ENCODE measurements at places on chromosomes 1 and 21.

DNA sequence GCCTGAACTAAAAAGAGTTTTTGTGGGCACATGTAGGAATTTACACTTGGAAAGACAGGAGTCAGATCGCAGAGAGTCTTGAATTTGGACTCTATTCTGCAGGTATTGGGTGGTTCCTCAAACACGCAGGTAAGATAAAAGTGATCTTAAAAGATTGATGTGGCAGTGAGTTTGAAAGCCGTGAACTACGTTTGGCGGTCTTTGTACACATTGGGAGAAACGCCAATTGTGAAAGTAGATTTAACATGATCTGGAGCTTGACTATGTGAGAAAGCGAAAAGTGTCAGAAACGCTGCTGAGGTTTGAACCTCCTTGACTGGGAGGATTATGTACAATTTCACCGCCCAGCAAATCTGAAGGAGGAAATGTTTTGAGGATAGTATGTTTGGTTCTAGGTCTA lies 1.5 kb upstream of the PPP2R5A start:
- no peak for DNase-seq

DNA sequence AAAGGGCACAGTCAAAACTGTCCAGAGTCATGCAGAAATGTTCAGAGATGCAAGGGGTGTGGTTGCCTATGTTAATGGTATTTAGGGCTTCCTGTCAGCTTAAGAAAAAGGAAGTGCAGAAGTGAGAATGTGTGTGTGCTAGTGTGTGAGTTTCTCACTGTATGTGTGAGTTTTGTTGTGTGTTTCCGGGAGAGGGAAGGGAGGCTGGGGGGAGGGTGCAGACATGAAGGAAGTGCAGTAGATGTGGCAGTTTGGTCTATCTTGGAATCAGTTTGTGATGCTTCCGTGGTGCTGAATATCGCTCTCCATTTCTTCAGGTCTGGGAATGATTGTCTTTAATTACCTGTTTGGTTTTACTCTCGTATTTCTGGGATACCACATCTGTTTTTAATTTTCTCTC lies 16.5 kb upstream of the ATP6V1G3 start:
- DNase-seq: peak; percentile 27

- no peak for DNase-seq
These were observed 344.2 kb upstream of the KAZN start for GRCh38 chr1:14254251-14254650.

DNA sequence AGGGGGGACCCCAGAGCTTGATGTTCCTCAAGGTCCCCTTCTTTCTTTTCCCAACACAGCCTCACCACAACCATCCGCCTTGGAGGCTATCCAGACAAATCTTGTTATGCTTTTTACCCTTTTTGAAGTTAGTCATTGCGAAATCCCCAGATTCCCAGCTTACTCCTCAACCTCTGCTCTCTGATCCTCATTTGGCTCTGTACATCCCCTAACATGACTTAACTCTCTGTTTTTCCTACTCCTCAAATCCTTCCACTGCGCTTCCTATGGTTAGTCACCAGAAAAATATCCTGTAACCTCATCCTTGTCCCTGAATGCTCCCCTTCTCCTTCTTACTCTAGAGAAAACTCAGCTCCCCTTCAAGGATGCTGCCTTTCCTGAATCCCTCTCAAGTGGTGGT lies 189.1 kb upstream of the POU3F1 start:
- no peak for DNase-seq

DNA sequence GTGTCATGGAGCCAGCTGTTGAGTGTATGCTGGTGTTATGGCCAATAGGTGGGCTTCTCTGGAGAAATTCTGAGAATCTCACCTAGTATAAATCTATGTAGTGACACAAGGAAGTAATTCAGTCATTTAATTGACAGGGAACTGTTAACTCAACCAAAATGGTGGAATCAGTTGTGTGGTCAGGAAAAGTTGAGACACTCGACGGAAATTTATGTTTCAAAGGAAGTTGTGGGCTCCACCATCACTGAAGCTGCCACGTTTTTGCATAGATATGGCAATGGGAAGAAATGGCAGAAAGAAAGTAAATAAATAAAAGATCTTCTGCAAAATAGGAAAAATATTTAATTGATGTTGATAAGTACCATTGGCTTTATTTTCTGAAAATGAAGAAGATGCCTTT lies 84.5 kb downstream of the ATP6V1G3 start:
- no peak for DNase-seq

DNA sequence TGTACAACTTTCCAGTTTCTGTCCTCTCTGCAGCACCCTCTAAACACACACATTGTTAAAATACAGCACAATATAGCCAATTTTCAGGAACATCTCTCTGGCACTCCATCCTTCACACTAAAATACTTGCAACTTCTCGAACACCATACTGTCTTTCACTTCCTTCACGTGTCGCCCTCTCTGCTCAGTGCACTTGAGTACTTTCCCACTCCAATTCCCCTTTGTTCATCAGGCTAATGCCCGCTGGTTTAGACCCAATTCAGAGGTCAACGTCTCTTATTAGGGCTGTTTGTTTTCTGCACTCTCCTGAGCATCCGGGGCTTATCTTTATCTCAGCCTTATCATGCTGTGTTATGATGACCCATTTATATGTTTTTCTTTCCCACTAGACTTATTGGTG lies 238.2 kb upstream of the SGIP1 start:
- no peak for DNase-seq

DNA sequence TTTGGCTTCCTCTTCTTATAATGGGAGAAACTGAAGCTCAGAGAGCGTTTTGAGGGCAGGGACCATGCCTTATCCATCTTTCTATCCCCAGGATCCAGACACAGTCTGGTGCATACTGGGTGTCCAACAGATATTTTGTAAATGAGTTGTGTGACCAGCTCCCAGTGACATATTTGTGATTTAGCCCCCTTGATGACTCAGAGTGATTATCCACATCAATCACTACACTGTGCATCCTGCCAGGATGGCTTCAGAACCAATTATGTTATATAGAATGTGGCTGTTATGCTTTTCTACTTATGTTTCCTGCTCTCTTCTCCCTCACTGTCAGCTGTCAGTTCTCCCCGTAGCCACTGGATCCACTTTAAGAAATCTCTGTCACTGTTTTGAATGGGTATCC lies 11.3 kb downstream of the OLFML3 start:
- no peak for DNase-seq

DNA sequence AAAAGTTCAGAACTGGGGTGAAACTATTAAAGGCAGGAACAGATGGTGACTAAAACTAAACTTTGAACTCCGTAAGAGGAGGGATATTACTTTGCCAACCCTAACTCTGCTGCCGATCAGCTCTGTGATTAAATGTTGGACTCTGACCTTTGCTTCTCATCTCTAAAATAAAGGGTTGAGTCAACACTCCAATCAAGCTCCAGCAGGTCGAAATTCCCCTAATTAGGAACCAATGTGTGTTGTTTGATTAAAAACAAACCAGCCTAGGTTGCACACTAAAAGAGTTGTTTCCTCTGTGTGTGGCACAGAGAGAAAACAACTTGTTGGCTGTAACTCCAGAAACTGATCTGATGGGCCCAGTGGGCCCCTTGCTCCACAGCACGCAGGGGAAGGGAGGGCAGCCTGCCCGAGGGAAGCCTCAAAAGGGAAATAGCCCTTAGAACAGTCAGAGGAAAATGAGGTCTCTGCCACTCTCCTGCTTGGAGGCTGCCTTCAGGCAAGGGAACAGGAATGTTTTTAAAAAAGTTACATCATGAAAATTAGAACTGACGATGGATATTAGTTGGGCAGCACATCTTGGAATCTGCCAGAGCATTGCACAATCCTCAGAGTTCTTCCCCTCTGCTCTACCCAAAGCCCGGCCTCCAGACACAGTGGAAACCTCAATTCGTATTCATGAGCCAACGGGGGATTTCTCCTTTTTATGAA lies 69.3 kb downstream of the KCTD3 start:
- DNase-seq: no peak

- no peak for DNase-seq
These were observed 494.7 kb upstream of the ADGRL2 start for GRCh38 chr1:81305997-81306452.

- DNase-seq: no peak
These were observed at the start of gene BECN2 for GRCh38 chr1:241957692-241958494. TSS of gene BECN2 (plus strand) at chr1:241957767. CDS start at chr1:241957767, 0 bp downstream.

DNA sequence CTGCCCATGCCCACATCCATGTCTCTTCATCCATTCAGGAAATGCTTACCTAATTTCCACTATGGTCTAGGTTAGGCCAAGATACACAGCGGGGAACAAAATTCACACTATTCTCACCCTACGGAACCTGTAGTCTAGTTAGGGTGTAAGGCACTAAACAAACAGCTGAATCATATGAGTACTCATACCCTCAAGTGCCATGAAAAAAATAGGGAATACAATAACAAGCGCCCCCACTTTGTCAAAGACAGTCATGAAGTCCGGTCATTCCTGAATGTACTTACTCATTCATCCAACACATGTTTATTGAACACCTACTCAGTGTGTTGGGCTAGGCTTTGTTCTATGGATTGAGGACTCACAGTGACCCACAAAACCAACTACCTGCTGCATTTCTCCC lies 6.2 kb upstream of the FYB2 start:
- DNase-seq: no peak

DNA sequence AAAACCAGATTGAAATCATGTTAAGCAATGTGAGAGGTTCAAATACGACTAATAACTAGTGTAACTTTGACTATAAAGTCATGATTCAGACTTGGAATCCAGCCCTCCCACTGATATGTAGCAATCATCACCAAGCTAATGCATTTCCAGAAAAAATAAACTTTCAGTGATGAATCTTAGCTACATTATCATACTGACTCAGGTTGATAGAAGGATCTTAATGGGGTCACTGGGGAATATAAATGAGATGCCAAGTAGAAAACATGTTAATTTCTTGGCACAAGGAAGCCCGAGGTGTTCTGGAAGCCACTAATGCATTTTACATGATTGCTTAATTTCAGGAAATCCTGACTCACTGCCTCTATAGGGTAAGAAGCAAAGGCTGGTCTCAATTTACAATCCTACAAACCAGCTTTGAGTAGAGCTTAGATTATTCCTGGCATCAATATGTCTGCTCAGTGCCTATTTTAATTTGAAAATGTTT lies 67.7 kb downstream of the SELENOF start:
- DNase-seq: no peak

GRCh38 chr1:16164213-16165072 lies 8.6 kb upstream of the EPHA2 start:
- DNase-seq: no peak

- DNase-seq: no peak
These were observed 105.0 kb upstream of the ADGRL2 start for GRCh38 chr1:81695741-81696140.

DNA sequence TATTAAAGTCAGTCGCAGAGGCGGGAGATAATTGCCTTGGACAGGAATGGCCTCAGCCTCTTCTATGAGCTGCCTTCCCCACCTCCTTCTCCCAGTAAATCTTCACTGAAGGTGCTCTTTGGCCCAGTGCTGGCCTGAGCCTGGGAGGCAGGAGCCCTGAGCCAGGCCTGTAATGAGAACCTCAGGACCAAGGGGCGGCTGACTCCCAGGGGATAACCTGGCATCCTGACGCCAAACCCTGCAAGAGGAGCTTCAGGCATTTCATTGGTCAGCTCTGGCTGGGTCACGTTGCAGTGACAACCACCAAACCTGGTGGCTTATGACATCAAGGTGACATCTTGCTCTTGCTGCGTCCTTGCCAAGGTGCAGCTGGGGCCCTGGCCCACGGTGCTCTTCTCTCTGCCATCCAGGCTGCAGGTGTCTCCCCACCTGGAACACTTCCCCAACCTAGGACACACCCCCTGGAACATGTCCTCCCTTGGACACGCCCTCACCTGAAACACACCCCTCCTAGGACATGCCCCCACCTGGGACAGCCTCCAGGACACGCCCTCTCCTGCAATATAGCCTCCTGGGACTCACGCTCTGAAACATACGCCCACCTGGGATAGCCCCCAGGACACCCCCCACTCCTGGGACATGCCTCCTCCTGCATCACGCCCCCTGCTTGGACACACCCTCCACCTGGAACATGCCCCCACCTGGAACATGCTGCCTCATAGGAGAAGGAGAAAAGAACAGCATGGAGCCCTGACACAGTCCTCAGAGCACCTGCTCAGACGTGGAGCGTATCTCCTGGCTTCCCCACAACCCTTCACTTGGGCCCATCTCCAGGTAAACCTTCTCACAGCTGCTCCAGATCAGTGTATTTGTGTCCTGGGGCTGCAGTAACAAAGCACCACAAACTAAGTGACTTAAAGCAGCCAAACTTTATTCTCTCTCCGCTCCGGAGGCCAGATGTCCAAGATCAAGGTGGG lies 333.6 kb downstream of the NPHP4 start:
- no peak for DNase-seq

DNA sequence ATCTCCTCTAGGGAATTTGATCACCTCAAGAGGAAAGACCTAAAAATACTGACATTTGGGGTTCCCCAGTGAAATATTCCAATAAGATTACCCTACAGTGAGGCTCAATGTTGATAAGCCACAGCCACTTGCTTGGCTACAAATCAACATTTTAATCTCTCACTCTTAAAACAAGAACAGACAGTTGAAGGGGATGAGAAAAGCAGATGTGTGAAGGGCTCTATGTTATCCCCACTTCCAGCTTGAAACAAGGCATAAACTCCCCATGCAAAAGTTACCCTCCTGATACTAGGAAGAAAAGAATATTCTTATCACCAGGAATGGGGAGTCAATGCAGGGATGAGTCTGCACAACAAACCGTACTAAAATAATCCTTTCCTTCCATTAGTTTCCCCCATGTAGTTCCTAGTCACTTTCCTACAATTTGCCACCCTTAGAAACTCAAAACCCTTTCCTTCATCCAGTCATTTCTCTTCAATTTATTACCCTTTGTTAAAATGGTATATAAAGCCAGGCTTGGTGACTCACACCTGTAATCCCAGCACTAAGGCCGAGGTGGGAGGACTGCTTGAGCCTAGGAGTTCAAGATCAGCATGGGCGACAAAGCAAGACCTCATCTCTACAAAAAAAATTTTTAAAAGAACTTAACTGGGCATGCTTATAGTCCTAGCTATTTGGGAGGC lies 29.5 kb downstream of the LPGAT1 start:
- no peak for DNase-seq

- no peak for DNase-seq
These were observed 44.7 kb downstream of the SLC44A3 start for GRCh38 chr1:94864821-94865220.

DNA sequence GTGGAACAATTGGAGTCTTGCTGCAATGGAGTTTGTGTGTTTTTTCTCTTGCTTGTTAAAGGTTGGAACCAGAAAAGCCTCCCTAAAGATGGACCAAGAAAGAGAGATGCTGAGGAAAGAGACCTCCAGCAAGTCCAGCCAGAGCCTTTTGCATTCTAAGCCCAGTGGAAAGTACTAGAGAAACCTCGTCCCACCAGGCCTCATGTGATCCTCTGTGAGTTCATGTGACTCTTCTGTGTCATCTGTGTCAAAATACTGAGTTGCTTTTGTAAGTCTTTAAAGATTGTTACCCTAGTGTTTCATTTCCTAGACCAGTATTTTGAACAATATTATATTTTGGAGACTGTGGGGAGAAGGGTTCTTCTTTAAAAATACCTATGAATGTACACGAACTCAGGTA lies 12.5 kb upstream of the EFHD2 start:
- no peak for DNase-seq
